Activated CD4-positive, alpha-beta T cell treated with anti-CD3 and anti-CD28 coated beads, Interleukin-2, amount 10 ng/mL, durations not matched to agents 7 days and 5 days (primary cell): ENCODE measurements at places on chromosomes 2 and 18. TPM values are rescaled to one million over a fixed set of nuclear protein-coding genes. Genes with fewer than 3 reads are reported as not detected.
A peak's percentile ranks its signal among the peaks of the same experiment; 100 is the strongest.

GRCh38 chr2:1491751-1492150 is 78.5 kb downstream of the TPO start:
- no peak for DNase-seq

DNA sequence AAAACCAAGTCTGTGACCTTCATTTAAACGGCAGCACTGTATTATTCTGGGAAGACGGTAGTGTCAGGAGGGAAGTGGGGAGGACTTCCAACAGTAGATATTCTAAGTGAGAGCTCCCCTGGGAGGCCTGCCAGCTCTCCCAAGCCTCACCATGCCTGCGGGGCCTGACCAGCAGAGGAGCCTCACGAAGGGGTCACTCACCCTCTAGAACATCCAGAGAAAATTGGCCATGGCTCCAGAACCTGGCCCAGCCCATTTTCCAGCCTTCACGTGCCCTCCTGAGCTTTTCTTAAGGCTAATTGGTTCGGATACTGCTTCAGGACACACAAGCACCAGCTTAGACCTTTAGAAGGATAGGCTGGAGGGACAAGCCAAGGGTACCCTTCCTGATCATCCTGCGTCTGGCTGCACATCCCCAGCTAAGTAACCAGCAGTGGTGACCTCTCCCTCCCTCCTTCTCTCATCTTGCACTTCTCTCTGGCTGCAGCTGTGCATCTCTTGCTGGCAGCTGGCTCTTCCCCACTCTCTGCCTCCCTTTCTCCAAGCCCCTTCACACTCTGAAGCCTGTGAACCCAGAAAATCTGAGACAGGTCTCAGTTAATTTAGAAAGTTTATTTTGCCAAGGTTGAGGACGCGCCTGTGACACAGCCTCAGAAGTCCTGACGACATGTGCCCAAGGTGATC is 120.1 kb upstream of the PKDCC start:
- DNase-seq = no peak

- no peak for DNase-seq
Measured at GRCh38 chr18:23114911-23115310, 20.4 kb upstream of the CABLES1 start.

DNA sequence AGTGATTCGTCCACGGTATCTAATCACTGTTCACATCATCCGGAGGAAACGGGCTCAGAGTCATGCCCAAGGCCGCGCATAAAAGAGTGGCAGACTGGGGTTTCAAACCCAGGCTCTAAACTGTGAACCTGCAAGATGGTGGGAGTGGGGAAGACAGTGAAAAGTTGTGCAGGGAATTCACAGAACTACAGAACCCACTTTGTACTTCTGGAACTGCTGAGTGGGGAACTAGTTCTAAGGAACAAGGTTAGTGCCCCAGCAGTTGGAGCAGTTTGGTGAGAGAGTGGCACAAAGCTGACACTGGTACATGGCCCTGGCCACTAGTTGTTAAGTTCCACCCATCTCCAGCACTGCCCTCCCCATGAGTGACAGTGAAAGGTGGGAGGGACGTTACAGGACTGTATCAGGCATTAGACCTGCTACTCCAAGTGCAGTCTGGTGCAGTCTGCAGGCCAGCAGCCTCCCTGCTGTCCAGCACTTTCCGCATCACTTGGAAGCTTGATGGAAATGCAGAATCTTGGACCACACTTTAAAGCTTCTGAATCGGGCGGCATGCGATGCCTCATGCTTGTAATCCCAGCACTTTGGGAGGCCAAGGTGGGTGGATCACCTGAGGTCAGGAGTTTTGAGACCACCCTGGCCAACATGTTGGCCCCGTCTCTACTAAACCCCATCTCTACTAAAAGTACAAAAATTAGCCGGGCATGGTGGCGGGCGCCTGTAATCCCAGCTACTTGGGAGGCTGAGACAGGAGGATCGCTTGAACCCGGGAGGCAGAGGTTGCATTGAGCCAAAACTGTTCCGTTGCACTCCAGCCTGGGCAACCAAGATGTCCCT is 47.3 kb downstream of the C2orf42 start:
- peak; percentile 57 for DNase-seq

DNA sequence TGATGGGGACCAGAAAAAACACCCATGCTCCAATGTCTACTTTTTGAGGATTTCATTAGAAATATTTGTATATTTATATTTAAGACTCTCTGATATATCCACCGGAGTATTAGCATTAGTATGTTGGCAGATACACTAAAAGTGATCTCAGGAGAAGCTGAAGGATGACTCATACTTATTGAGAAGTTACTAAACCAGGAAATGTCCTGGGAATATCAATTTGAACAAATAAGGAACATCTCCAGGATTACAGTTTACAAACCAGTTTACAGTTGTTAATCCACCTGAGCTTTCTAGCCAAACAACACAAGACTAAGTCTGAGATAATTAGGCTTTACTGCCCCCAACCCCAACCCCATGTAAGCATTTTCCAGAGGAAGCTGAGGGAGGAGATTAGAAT is 16.1 kb upstream of the DPP4 start:
- no peak for DNase-seq

- DNase-seq = no peak
Measured at GRCh38 chr18:75809151-75809925, 381.8 kb upstream of the SMIM21 start.

DNA sequence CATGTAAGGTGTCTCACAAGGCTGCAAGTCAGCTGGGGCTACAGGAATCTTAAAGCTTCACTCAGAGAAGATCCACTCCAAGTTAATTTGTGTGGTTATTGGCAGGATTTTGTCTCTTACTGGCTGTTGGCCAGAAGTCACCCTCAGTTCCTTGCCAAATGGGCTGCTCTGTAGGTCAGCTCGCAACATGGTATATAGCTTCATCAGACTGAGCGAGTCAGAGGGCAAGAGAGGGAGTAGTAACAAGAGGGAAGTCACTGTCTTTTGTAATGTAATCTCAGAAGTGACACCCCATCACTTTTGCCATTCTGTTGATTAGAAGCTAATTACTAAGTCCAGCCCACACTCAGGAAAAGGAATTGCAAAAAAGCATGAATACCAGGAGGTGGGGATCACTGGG is 119.5 kb downstream of the LRRTM1 start:
- DNase-seq = no peak

Gene IL1F10
- not detected for total RNA-seq

Gene MAP3K19
- not detected for total RNA-seq

Gene FTCDNL1
- total RNA-seq = 2.3 TPM

Gene MC5R
- total RNA-seq = not detected

Gene IL1RN
- total RNA-seq = 0.37 TPM
